ENCODE measurements at places on chromosomes 7 and 10.

- peak; percentile 79 for DNase-seq
Observed at GRCh38 chr7:101690061-101690460, 61.0 kb upstream of the MYL10 start.

GRCh38 chr10:105041956-105042355 is 400.9 kb downstream of the SORCS3 start:
- DNase-seq: peak; percentile 92

- DNase-seq: no peak
Observed at GRCh38 chr7:45241339-45242109, 83.9 kb downstream of the RAMP3 start.

- DNase-seq: no peak
Observed at GRCh38 chr10:115125505-115125904, 32.3 kb downstream of the ATRNL1 start.

DNA sequence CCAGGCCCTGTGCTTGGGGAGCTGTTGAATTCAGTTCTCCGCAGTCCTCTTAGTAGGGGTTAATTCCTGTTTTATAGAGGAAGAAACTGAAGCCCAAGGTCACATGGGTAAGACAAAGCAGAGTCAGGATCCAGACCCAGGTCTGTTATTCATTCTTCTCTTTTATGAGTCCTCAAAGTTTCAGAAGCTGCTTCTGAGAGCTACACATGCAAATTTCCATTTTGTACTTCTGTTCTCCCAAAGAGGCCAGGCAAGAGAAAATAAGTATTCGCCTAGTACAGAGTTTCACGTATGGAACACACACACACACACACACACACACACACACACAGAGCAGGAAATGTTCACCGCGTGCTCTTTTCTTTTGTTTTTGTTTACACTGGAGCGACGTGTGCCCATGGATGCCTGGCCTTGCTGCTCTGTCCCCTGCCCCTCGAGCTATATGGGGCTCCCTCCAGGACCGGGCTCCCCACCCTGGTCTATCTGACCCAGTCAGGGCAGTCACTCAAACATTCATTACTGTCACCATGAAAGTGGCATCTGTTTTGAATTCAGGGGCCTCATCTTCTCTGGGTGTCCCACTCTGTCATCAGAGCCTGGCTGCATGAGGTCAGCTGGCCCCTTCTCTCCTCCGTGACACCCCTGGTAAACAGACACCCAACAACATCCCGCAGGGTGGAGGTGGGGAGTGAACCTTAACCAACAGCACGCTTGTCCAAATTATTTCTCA is 84.4 kb downstream of the TNS3 start:
- DNase-seq: no peak

DNA sequence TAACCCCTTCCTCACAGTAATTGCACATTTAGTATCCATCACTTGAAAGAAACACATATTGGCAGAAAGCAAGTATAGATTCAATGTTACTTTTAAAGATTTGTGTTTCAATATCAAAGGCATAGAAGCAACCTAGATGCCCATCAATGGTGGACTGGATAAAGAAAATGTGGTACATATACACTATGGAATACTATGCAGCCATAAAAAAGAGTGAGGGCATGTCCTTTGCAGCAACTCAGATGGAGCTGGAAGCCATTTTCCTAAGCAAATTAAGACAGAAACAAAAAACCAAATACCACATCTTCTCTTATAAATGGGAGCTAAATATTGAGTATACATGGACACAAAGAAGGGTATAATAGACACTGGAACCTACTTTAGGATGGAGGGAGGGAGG is 3.6 kb downstream of the OR6V1 start:
- DNase-seq: no peak

GRCh38 chr10:123417414-123417813 is 248.7 kb upstream of the GPR26 start:
- no peak for DNase-seq

- peak; percentile 67 for DNase-seq
Observed at GRCh38 chr7:23530405-23530804, 1.4 kb downstream of the TRA2A start.

- no peak for DNase-seq
Observed at GRCh38 chr10:22043327-22043633, 39.8 kb upstream of the DNAJC1 start.

DNA sequence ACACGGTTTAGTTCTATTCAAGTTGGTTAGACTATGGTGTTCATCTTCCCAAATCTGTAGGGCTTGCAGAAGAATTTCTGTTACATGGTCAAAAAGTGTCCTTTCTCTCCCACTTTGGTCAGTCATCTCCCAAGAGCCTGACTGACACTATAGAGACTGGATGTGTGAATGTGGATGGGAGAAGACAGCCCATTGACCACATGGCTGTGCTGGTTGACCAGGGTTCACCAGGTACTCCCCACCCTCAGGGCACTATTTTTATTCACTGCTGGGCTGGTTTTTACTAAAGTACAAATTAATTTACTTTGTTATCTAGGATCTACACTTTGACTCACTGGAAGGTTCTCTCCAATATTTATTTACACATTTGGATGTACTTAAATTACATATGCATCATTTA is 2.3 kb downstream of the ZNF804B start:
- no peak for DNase-seq

- peak; percentile 77 for DNase-seq
Observed at GRCh38 chr10:6648894-6649720, 69.0 kb upstream of the PRKCQ start.

DNA sequence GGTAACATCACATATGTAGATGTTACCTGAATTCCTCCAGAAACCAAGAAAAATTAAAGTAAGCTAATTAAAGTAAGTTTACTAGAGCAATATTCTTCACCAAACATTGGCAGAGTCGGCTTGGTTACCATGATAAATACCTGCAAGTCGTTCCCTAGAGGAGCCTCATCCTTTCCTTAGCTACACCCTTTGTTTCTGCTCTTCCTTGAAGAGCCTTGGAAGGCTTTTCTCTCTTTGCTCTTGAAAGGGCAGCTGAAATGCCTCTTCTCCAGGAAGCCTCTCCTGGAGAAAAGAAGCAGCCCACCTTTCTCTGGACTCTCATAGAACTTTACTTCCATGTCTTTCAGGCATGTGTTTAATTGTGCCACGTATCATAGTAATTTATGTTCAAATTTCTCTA is 34.9 kb upstream of the CALD1 start:
- DNase-seq: no peak

- no peak for DNase-seq
Observed at GRCh38 chr10:5613481-5614154, 52.8 kb downstream of the ASB13 start.

DNA sequence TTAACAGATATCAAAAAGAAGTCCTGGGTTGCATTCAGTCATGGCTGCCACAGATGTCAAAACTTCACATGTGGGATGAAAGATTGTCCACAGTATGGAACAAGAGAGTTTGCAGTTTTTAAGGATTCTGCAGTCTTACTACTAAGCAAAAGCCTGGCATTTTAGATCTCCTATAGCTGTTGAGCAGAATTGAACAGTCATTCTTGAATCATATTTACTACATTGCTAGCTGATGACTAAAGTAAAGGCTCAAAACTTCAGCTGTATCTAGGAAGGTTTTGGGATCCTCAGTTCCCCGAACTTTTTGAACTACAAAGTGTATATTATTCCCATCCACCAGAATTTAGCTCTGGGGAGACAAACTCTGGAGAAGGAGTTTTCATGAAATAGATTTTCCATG is 31.0 kb downstream of the BET1 start:
- DNase-seq: peak; percentile 14

DNA sequence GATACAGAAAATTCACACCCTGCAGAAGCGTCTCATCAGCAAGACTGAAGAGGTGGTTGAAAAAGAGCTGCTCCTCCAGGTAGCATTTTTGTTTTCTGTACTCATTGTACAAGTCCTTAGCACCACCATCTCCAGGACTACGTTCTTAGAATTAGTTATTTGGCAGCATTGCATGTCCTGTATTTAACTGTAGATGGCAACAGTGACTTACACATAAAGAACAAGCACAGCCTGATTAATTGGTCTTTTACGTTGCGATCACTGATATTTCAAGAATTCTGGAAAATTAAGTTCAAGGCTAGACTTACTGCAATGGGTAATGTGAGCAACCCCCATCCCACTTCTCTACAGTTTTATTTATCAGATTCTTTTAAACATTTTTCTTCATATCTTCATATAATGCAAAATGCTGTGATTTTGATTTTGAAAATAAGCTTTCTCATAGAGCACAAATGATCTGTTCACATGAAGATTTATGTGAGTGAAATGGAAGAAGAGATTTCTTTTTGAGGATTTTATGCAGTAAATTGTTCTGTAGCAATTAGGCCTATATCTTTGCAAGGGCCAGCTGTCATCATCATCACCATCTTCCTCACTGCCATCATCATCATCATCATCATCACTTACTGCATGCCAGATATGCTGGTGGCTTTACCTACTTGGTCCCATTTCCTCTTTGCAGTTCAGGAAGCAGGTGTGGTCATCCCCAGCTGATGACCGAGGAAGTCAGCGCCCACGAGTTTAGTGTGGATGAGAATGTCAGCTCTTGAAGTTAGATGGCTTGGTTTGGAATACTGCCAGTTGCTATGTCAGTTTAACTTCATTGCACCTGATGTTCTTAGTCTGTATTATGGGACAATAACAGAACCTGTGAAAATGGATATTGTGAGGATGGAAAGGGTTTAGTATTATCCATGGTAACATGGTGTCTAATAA is 53.4 kb downstream of the CFAP58 start:
- DNase-seq: peak; percentile 61

DNA sequence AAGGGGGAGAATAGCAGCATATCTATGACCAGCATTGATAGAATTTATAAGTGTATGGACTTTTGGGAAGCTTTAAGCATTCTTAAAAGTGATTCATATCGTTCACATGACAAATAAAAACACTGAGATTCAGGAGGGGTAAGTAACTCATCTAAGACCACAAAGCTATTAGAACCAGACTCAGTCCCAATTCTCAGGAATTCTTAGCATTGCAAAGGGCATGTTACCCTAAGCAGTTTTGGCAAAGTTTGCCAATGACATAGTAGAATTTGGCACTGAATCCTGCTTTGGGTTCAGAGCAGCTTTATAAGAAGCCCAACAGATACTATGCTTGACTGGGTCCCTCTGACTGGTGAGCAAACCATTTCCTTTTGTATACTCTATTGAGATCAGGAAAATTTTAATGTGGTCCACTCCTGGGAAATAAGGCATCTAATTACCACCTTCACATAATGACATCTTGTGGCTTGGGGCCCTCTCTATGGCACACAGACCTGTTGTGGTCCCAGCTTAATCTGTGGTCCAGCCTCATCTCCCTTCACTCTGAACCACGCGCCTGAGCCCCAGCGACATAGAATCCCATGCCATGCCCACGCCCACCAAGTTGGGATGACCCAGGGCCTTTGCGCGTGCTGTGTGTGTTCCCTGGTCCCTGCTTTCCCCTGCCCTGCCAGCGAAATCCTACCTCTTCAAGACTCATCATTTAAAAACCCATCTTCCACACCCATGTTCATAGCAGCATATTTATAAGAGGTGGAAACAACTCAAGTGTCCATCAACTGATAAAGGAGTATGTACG is 37.5 kb upstream of the DOCK1 start:
- DNase-seq: peak; percentile 90

GRCh38 chr7:128247108-128247507 is 6.0 kb downstream of the LEP start:
- DNase-seq: no peak

GRCh38 chr7:150368096-150368883 is at the start of gene REPIN1:
Gene REPIN1 (plus strand): TSS chr7:150368822. CDS start chr7:150369712, 890 bp downstream.
- peak; percentile 93 for DNase-seq

- no peak for DNase-seq
Observed at GRCh38 chr10:8403711-8404371, 349.4 kb downstream of the GATA3 start.

- no peak for DNase-seq
Observed at GRCh38 chr7:131057794-131058070, 269.9 kb upstream of the MKLN1 start.

- peak; percentile 49 for DNase-seq
Observed at GRCh38 chr10:72124989-72125388, 36.6 kb upstream of the SPOCK2 start.

DNA sequence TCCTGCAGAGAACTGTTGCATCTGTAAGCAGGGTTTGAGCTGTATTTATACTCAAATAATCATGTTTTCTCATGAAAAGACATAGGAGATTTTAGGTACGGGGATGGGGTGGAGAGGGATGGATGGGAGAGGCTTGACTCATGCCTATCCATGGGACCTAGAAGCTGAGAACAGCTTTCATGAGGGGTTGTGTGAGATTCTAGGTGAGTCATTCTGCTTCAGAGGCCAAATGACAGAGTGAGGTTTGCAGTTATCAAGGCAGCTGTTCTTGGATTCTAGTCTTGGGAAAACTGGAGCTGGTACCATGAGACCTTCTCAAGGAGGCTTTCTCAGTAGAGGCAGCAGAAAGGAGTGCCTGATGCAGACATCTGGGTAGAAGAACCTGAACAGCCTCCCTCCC is 746.9 kb downstream of the TYW1 start:
- DNase-seq: no peak

- DNase-seq: peak; percentile 60
Observed at GRCh38 chr7:41709621-41710020, 6.7 kb upstream of the INHBA start.

DNA sequence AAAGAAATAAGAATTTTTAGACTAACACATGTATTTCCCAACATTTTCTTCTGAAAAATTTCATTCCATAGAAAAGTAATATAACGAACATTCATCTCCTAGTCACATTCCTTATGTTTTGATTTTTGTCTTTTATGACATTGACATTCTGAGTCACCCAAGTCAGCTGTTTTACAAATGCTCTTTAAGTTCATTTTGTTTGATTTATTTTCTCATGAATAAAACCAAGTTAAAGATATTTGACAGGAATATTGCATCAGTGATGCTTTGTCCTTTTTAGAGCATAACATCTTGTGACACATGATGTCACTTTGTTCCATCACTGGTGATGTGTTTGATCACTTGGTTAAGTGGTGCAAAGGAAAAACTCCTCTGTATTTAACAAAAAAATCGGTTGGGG is 48.4 kb downstream of the HGF start:
- DNase-seq: no peak
